ENCODE measurements at places on chromosomes 7 and 10. TPM values are rescaled to one million over a fixed set of nuclear protein-coding genes. Genes with fewer than 3 reads are reported as not detected.

- DNase-seq: peak; percentile 62
Observed at GRCh38 chr10:95755511-95756004, 405 bp upstream of the ENTPD1 start.

GRCh38 chr10:96830511-96831199 is 1.4 kb upstream of the LCOR start:
- no peak for DNase-seq

- DNase-seq: no peak
Observed at GRCh38 chr10:116265686-116266085, 7.3 kb downstream of the GFRA1 start.

- no peak for DNase-seq
Observed at GRCh38 chr10:75079436-75080083, 31.9 kb upstream of the SAMD8 start.

- peak; percentile 57 for DNase-seq
Observed at GRCh38 chr10:95742485-95742884, 13.5 kb upstream of the ENTPD1 start.

GRCh38 chr7:156998988-156999957 is 11.2 kb downstream of the MNX1 start:
- no peak for DNase-seq

DNA sequence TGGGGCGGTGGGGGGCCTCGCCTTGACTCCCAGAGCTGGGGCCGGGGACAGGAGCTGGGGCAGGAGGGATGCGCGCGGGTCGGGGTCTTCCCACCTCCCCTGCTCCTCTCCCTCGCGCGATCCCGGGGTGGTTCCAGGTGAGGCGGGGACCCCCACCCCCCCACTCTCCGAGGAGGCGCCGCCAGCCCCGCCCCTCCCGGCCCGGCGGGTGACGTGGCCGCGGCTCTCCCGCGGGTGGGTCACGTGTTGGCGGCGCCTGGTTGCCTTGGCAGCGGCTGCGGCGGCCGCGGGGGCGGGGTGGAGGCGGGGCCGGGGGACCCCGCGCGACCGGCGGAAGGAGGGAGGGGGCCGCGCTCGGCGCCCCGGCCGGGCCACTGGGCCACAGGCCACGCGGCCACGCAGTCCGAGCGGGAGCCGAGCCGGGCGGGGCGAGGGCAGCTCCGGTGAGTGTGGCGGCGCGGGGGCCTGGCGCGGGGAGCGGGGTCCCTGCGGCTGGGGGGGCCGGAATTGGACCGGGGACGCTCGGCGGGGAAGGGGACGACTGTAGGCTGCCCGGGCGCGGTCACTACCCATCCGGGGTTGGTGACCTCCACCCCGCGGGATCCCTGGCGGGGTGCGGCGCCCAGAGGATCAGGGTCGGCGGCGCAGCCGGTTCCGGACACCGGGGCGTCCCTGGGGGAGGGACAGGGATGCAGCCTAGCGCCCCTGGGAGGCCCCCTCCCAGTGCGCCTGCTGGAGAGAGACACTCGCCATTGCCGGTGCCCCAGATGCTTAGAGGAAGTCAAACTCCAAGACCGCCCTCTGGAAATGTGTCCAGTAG is at the start of gene ORAI2:
TSS of gene ORAI2 (plus strand) at position 357 of the 820 bp plus-strand sequence. CDS start 5,382 bp downstream, outside the sequence.
- DNase-seq: peak; percentile 88

GRCh38 chr10:8829592-8829991 is 775.1 kb downstream of the GATA3 start:
- DNase-seq: no peak

DNA sequence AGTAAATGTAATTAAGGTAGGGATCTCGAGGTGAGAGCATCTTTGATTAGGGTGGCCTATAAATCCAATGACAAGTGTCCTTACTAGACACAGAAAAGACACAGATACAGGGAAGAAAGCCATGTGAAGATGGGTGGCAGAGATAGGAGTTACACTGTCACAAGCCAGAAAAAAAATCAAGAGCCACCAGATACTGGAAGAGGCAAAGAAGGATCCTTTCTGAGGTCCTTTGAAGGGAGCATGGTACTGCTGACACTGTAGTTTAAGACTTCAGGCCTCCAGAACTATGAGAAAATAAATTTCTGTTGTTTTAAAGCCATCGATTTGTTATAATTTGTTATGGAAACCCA is 56.6 kb downstream of the MKLN1 start:
- no peak for DNase-seq

- no peak for DNase-seq
Observed at GRCh38 chr7:147803151-147803550, 787.4 kb upstream of the C7orf33 start.

DNA sequence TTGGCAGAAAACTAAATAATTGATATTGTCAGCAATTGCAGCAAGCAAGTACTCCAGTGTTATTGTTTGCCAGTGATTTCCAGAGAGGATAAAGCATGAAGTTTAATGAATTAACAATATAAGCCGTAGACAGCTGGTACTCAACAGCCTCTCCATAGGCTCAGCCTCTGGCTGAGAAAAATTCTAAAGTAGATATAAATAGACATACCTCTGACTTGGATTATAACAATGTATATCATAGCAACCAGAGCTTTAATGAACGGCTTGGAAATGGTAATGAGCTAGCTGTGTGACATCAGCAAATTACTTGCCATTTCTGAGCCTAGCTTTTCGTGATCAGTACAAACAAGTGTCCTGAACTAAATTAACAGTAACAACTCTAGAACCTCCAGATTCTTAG is 1055.4 kb upstream of the AUTS2 start:
- no peak for DNase-seq

DNA sequence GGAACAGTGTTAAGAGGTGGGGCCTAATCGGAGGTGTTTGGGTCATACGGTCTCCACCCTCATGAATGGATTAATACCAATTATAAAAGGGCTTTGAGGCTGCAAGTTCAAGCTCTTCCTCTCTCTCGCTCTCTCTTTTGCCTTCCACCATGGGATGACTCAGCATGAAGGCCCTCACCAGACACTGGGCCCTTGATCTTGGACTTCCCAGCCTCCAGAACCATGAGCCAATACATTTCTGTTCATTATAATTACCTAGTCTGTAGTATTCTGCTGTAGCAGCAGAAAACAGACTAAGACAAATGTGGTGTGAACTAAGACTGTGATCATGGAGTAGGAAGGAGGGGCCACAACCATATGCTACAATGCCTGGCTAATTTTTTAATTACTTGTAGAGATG is 7.7 kb downstream of the AIFM2 start:
- no peak for DNase-seq

DNA sequence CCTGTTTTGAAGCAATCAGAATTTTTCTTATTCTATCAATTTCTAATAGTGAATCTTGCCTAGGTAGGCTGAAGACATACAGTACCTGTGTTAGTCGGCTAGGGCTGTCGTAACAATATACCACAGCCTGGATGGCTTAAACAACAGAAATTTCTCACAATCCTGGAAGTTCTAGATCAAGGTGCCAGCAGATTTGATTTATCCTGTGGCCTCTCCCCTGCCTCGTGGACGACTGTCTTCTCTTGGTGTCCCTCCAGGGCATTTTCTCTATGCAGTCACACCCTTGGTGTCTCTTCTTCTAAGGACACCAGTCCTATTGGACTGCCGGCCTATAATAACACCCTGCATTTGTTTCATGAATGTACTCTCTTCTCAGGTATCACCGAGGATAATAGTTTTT is 1.8 kb upstream of the RSU1 start:
- no peak for DNase-seq

GRCh38 chr10:29663718-29664117 is 28.9 kb upstream of the SVIL start:
- no peak for DNase-seq

GRCh38 chr10:122054048-122055025 is 65.4 kb downstream of the TACC2 start:
- DNase-seq: peak; percentile 76

- no peak for DNase-seq
Observed at GRCh38 chr7:24214670-24215069, 69.3 kb upstream of the NPY start.

- no peak for DNase-seq
Observed at GRCh38 chr7:42085531-42085930, 151.5 kb downstream of the GLI3 start.

- no peak for DNase-seq
Observed at GRCh38 chr7:146455091-146455655, 338.6 kb downstream of the CNTNAP2 start.

DNA sequence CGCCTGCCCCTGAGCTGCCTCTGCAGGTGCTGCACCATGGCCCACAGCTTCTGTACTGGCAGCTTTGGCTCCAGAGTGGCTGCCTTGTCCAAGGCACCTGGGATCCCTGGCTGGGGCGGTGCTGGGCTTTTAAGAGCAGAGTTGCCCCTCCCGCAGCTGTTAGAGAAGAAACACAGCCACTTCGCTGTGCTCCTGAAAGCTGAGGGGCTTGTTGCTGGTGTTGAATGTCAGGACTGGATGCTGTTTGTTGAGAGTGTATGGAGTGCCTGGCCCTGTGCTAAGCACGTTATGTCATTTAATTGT is 6.2 kb downstream of the FAM241B start:
- no peak for DNase-seq

DNA sequence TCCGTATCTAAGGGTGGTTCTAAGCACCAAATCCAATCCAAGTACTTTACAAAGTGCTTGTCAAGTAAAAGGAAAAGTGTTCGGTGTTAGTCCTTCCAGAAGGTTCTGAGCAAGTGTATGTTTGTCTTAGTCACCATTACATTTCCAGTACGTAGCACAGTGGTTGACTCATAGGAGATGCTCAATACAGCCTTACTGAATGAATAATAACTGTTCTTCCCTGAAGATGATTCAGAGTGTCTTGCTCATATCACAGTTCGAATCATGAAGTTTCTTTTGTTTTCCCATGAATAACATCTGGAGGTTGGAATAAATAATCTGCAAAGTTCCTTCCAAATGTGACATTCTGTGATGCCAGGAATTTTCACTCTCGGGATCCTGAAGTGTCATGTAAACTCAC is 53.4 kb downstream of the WNT2 start:
- DNase-seq: no peak

- no peak for DNase-seq
Observed at GRCh38 chr7:19677180-19677579, 31.7 kb downstream of the POLR1F start.

GRCh38 chr7:45328403-45328981 is 170.9 kb downstream of the RAMP3 start:
- DNase-seq: no peak

DNA sequence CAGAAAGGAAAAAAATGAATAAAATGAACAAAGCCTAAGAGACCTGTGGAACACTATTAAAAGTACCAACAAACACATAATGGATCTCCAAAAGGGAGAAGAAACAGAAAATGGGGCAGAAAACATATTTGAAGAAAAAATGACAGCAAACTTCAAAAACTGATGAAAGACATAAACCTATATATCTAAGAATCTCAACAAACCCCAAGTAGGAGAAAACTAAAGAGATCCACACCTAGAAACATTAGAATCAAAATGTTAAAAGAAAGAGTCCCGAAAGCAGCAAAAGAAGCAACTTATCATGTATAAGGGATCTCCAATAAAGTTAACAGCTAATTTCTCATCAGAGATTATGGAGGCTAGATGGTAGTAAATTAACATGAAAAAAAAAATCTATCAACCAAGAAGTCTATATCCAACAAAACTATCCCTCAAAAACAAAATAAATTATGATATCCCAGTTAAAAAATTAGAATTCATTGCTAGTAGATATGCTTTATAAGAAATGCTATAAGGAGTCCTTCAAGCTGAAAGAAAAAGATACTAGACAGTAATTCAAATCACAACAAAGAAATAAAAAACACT is 68.0 kb downstream of the DNAJC1 start:
- no peak for DNase-seq

DNA sequence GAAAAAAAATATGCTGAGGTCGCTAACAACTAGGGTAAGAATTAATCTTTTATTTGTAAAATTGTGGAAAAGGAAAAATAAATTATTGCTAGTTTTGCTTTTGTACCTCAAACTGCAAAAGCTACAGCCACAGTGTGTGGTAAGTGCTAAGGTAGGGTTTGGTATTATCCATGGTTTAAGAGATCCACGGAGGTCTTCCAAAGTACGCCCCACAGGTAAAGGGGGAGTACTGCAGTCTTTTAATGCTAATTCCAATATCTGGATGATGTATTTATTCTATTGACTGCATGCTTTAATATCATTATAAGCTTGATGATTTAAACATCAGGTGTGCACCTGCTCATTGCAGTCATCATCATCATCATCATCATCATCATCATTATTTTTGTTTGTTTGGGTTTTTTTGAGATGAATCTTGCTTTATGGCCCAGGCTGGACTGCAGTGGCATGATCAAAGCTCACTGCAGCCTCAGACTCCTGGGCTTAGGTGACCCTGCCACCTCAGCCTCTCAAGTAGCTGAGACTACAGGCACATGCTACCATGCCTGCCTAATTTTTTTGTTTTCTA is 38.4 kb upstream of the BMS1 start:
- no peak for DNase-seq

DNA sequence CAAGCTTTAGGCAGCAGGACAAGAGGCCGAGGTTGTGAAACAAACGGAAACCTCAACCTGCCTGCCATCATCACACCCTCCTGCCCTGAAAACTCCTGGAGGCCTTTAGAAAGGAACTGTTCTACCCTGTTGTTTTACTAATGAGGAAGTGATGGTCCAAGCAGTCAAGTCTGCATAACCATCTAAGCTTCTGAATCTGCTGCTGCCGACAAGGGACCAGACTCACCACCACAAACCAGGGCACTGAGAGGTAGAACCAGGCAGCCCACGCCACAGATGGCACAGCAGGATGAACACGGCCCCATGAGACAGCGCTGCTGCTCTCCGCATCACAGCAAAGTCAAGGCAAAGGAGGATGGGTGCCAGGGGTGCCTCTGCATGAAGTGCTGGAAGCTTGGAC is 209.4 kb downstream of the CELF2 start:
- no peak for DNase-seq

DNA sequence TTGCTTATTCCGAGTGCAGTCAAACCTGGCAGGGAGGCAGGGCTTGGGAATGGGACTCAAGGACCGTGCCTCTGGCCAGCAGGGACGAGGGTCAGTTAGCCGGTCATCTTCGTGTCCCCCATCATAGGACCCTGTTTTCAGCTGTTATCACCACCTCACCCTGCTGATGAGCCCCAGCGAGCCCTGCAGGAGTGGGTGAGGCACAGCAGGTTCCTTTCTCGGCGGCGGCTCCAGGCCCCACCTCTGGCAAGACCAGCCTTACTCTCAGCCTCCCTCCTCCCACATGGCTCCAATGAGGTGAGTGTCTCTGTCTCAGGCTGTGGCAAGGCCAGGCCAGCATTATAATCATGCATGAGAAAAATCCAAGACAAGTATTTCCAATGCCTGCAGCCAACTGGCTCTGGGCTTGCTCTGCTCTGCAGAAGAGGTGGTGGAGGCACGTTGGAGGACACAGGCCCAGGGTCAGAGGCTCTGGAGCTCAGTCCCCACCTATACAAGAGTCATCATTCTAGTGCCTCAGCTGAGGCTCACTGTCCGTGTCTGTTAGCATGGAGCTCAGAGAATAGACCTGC is 15.7 kb downstream of the PKD1L1 start:
- DNase-seq: no peak

- no peak for DNase-seq
Observed at GRCh38 chr7:95536656-95537311, 51.0 kb downstream of the ASB4 start.

ACSM6 gene
- not detected for total RNA-seq

CALHM3 gene
- total RNA-seq: not detected

PLEKHS1 gene
- not detected for total RNA-seq

GIMAP2 gene
- total RNA-seq: 9.2 TPM

CNNM1 gene
- 0.05 TPM for total RNA-seq

CDC14C gene
- total RNA-seq: not detected

ASB15 gene
- total RNA-seq: 18.9 TPM

GDF2 gene
- total RNA-seq: not detected

ANKRD7 gene
- total RNA-seq: 1.1 TPM

SYCE1 gene
- 0.84 TPM for total RNA-seq

FRMPD2 gene
- 6.0 TPM for total RNA-seq

THSD7A gene
- 2.0 TPM for total RNA-seq

SKIDA1 gene
- 1.9 TPM for total RNA-seq

TMEM213 gene
- total RNA-seq: not detected

ADRB1 gene
- total RNA-seq: 53.0 TPM

All from left cardiac atrium (tissue), 4 donors.